Fibroblast of lung (primary cell): ENCODE measurements at places on chromosomes 16 and 17. TPM values are rescaled to one million over a fixed set of nuclear protein-coding genes. Genes with fewer than 3 reads are reported as not detected.

DNA sequence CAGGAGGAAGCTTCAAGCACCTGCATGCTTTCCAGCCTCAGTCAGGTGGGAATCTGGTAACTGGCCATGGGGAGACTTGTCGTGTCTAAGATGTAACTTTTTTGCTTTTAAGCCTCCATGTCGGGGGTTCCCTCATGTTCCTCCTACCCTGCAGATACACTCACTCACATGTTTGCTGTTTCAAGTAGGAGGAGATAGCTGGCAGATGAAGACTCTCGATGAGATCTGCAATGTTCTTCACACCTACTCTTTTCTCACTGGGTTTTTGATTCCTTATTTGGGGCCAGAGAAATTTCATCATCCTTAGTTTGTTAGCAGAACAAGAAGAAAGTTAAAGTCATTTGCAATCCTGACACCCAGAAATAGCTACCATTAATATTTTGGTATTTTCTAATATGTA is 24.7 kb downstream of the UTP4 start:
- H3K4me1 ChIP-seq = no peaks in the 10 kb centered on the region
- H3K27me3 ChIP-seq = no peaks in the 10 kb centered on the region
- no peak overlapping the region for H3K4me3 ChIP-seq
- no peak for DNase-seq
- H3K36me3 ChIP-seq = peaks cover 18% of the 10 kb centered on the region
- H3K27ac ChIP-seq = no peak overlapping the region

DNA sequence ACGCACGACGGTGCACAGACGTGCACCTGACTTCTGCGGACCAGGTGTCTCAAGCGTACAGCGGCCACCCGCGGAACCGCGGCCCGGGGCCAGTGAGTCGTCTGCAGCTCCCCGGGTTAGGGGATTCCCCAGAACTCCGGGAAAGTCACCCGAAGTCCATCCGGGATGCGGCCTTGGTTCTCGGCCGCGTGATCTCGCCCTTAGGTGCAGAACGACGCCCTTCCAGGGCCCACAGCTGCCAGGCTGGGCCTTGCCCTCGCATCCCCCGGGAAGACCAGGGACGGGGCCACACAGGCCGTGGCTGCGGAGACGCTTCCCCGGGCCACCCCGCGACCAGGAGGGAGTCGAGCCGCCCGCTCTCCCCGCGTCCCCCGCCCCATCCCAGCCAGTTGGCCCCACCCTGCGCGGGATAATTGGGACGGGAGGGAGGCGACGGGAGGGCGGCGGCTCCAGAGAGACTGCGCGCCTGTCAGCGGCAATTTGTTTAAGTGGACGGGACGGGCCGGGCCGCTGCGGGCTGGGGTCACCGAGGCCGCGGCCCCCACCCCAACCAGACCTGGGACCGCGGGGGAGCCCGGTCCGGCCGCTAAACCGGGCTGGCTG is 3.6 kb upstream of the TBX2 start:
- H3K4me3 ChIP-seq = peak overlapping the region; percentile 83
- peaks cover 3% of the 10 kb centered on the region for H3K36me3 ChIP-seq
- DNase-seq = no peak
- H3K27ac ChIP-seq = peak overlapping the region; percentile 97
- no peaks in the 10 kb centered on the region for H3K27me3 ChIP-seq

DLX3 gene
- not detected in 2 replicates for polyA plus RNA-seq

CEMP1 gene
- polyA plus RNA-seq = not detected in 2 replicates

- no peak for DNase-seq
- no peak overlapping the region for H3K27ac ChIP-seq
- H3K4me3 ChIP-seq = no peak overlapping the region
- H3K36me3 ChIP-seq = no peaks in the 10 kb centered on the region
Observed at GRCh38 chr16:23909792-23910418, 74.1 kb downstream of the PRKCB start.

GRCh38 chr17:7254511-7254910 is 2.5 kb downstream of the ELP5 start:
- H3K27ac ChIP-seq = no peak overlapping the region
- DNase-seq = no peak
- H3K27me3 ChIP-seq = no peaks in the 10 kb centered on the region

G6PC1 gene
- polyA plus RNA-seq = not detected in 2 replicates

DNA sequence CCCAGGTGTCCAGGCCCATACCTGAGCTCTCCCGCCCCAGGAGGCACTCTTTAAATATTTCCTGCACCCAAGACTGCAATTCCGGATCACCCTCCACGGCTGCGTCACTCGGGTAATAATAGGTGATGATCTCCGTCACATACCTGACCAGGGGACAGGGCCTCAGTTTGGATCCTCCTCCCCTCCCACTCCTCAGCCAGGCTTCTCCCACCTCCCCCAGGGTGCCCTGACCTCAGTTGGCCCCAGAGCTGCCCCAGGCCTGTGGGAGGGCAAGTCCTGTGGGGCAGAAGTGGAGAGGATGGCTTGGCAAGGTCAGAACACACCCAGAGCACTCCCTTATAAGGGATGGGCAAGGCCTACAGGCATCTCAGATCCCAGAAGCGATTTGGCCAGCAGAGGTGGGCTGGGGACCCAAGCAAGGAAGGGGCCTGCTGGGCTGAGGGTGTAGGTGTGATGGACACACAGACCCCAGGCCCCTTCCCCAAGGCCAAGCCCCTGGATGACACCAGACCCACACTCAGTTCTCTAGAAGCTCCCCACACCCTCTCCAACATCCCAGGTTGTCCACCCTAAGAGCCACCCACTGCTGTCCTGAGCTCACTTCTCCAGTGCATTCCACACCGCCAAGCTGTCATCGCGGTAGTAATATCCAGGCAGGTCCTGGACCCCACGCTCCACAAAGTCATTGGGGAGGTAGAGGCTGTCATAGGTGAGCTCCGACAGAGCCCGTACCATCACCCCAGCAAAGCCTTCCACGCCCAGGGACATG is 11.8 kb downstream of the ALOX12B start:
- DNase-seq = no peak
- no peak overlapping the region for H3K27ac ChIP-seq
- H3K4me3 ChIP-seq = no peak overlapping the region
- H3K4me1 ChIP-seq = peaks cover 2% of the 10 kb centered on the region
- H3K36me3 ChIP-seq = no peaks in the 10 kb centered on the region

DNA sequence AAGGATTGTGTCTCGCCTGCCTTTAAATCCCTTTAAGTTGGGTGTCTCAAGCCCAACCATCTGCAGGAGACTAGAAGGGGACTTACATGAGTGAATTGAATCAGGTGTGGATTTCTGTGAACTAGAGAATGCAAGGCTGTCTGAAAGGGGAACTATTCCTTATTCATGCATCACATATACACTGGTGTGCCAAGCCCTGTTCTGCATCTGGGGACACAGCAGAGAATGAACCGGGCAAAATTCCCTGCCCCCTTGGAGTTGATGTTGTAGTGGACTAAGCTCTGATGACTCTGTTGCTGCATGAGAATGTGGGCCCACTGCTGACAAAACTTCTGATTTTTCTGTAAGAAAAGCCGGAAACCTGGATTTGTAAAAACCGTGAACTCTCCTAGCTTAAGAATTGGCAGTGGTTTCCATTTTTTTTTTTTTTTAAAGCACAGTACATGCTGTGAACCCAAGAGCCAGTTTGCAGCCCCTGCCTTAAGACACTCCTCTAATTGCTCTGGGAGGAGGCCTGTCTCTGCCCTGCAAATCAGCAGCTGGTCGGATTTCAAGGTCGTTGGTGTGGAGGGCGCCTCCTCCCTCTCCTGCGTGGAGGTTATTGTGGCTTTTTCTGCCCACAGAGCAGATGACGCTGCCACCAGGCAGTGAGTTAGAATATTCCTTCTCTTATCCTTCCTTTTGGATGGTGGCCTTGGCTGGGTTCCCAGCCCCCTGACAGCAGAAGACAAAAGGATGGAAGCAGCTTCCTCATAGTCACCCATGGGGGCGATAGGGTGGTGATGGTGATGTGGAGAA is 131.0 kb downstream of the PRKCB start:
- no peak for DNase-seq
- H3K4me1 ChIP-seq = no peaks in the 10 kb centered on the region
- H3K27me3 ChIP-seq = no peaks in the 10 kb centered on the region
- H3K36me3 ChIP-seq = no peaks in the 10 kb centered on the region
- no peak overlapping the region for H3K4me3 ChIP-seq
- H3K27ac ChIP-seq = no peak overlapping the region

- DNase-seq = peak; percentile 12
- H3K27ac ChIP-seq = no peak within 1 kb of the TSS
- H3K36me3 ChIP-seq = no peaks in the 10 kb centered on the region
- peaks cover 12% of the 10 kb centered on the region for H3K27me3 ChIP-seq
- H3K4me3 ChIP-seq = no peak within 1 kb of the TSS
Observed at GRCh38 chr16:23835390-23836077, at the start of gene PRKCB. Gene PRKCB, plus strand, starts transcription at chr16:23835983.

PMP22 gene
- polyA plus RNA-seq = 191 and 269 TPM in 2 replicates

GRCh38 chr16:28923231-28923587 is 1.8 kb downstream of the RABEP2 start:
- no peak for DNase-seq
- peaks cover 3% of the 10 kb centered on the region for H3K36me3 ChIP-seq
- no peak overlapping the region for H3K4me3 ChIP-seq
- no peaks in the 10 kb centered on the region for H3K4me1 ChIP-seq

DNAH2 gene
- polyA plus RNA-seq = 0.06 and 0.08 TPM in 2 replicates

UMOD gene
- polyA plus RNA-seq = not detected in 2 replicates

DNA sequence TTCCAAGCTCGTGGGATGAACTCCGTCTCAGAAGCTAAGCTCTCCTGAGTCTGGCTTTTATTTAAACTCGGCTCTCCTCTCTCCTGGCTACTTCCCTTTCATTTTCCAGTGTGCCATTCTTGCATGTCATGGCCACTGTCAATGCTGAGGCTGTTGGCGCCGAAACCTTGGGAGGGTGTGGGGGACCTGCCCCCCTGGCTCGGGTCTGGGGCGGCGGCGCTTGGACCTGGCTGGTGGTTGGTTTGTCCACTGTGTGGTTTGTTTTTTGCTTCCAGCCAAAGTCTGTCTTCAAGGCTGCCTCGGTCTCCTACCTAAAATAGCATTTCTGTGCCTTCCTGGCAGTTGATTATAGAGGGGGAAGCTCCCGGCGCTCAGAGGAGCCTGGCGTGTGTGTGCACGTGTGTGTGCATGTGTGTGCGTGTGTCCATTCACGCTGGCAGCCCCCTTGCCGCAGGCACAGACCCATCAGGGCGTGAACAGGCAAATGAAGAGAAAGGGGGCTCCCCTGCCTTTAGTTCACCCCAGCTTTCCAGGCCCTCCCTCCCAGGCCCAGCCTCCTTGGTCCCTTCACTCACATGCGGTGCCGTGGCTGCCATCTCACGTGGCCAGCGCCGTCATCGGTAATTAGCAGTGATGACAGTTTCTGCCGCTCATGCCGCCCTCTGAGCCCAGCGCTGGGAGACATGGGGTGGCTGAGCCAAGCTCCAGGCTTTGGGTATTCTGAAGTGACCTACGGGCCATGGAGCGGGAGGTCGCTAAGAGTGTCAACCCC is 179.9 kb downstream of the SEC14L1 start:
- H3K27ac ChIP-seq = peak overlapping the region; percentile 98
- peaks cover 39% of the 10 kb centered on the region for H3K4me1 ChIP-seq
- DNase-seq = no peak
- H3K27me3 ChIP-seq = no peaks in the 10 kb centered on the region
- H3K36me3 ChIP-seq = no peaks in the 10 kb centered on the region
- peak overlapping the region; percentile 72 for H3K4me3 ChIP-seq

DNA sequence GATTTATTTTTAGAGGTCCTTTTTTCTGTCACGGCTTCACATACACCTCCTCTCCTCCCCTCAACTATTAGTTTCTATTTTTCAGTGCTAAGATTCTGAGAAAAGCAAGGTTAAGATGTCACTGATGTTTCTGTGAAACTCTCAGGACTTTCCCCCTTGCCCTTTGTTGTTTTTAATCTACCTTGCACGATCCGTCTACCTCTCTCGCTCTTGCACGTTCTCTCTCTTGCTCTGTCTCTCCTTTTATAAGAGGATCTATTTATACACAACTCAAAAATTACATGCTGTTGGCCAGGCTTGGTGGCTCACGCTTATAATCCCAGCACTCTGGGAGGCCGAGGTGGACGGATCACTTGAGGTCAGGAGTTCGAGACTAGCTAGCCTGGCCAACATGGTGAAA is 43.6 kb downstream of the RPA1 start:
- H3K27ac ChIP-seq = no peak overlapping the region
- H3K4me3 ChIP-seq = no peak overlapping the region
- H3K4me1 ChIP-seq = no peaks in the 10 kb centered on the region
- peaks cover 6% of the 10 kb centered on the region for H3K36me3 ChIP-seq

TBC1D3H gene
- not detected in 2 replicates for polyA plus RNA-seq

TEX14 gene
- polyA plus RNA-seq = 0.01 and 0.03 TPM in 2 replicates

DNA sequence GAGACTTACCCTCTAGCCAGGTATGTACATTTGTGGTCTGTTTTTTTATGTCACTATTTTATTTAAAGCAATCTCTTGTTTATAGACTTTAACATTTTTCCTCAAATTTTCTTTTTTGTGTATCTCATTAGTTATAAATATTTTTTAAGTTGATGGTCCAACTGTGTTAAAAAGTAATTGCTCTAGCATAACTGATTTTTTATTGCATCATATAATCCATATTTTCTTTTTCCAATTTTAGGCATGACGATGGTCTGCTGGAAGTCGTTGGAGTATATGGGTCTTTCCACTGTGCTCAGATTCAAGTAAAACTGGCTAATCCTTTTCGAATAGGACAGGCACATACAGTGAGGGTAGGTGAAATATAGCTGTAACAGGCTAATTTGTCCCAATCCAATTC is 27.9 kb downstream of the DGKE start:
- H3K4me3 ChIP-seq = no peak overlapping the region
- H3K27me3 ChIP-seq = no peaks in the 10 kb centered on the region
- no peak for DNase-seq

SLC6A4 gene
- 0.02 TPM in 1 of 2 replicates, not detected in the other for polyA plus RNA-seq

DNA sequence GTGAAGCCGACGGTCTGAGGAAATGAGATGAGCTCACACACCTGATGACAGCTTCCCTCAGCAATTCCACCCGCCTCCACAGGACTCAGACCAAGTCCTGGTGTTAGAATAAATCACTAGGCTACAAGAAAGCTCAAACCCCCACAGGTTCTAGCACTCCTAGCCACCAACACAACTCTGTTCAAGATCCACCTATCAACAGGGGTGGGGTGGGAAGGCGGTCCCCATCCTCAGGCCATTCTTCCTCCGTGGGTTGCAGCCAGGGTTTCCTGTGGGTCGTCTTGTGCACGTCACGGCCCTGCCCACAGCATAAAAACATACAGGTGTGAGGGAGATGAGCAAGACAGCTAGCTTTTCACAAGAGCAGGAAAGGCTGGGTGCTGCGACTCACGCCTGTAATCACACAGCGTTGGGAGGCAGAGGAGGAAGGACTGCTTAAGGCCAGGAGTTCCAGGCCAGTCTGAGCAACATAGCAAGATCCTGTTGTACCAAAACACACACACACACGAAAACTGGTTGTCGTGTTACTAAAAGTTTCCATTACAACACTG is 81.1 kb downstream of the ANKRD11 start:
- peak overlapping the region; percentile 22 for H3K27ac ChIP-seq
- H3K4me3 ChIP-seq = no peak overlapping the region
- H3K4me1 ChIP-seq = peaks cover 20% of the 10 kb centered on the region
- no peaks in the 10 kb centered on the region for H3K36me3 ChIP-seq
- no peaks in the 10 kb centered on the region for H3K27me3 ChIP-seq
- no peak for DNase-seq

CHST4 gene
- polyA plus RNA-seq = not detected in 2 replicates

- H3K4me3 ChIP-seq = no peak overlapping the region
- H3K36me3 ChIP-seq = no peaks in the 10 kb centered on the region
- peaks cover 17% of the 10 kb centered on the region for H3K4me1 ChIP-seq
- no peak for DNase-seq
- H3K27me3 ChIP-seq = no peaks in the 10 kb centered on the region
- H3K27ac ChIP-seq = no peak overlapping the region
Observed at GRCh38 chr17:40529991-40530390, 28.6 kb upstream of the TNS4 start.

- no peak for DNase-seq
- H3K27ac ChIP-seq = no peak overlapping the region
- no peaks in the 10 kb centered on the region for H3K27me3 ChIP-seq
- H3K36me3 ChIP-seq = no peaks in the 10 kb centered on the region
- H3K4me1 ChIP-seq = no peaks in the 10 kb centered on the region
- no peak overlapping the region for H3K4me3 ChIP-seq
Observed at GRCh38 chr17:9666461-9667050, 21.2 kb downstream of the USP43 start.

GDPD3 gene
- 1.2 and 1.3 TPM in 2 replicates for polyA plus RNA-seq

GOT2 gene
- polyA plus RNA-seq = 53.9 and 94.0 TPM in 2 replicates
